ENCODE measurements at places on chromosomes 7 and 10.

DNA sequence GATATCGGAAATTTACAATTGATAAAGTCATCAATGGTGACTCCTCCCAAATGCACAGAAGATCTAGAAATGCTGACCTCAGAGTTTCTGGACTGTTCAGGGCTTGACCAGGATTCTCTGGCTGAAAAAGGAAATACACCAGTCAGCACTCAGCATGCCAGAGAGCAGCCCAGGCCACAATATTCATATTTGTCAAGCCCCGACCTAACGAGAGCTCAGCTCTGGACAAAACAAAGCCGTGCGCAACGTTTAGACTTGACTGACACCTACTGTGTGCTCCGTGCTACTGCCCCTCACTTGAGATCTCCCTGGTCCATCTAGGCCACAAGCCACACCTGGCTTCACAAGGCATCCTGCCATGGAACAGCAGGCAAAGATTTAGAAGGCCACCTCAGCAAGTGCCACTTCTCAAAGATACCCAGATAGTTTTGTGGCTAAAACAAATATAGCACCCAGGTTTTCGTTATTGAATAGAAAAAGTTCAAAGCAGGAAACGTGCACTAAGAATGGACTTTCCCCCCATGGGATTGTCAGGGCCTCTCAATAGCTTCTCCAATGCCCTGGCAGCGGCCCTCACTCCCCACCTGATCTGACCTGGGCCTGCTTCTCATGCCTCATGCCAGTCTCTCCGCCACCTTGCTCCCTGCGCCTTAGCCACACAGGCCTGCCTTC lies 218.3 kb downstream of the FAM107B start:
- no peak for DNase-seq

DNA sequence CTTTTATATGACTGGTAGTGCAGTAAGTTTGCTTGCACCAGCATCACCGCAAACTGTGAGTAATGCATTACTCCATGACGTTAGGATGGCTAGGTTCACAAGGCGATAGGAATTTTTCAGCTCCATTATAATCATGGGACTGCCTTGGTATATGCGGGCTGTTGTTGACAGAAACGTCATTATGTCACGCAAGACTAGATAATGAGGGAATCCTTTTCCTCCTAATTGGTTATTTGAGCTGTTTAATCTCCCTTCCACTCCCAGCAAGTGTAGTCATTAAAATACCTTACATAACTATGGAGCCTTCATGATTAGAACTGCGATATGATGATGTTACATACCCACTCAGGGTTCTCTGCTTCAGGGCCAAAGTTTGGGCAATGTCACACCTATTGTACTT lies 17.3 kb downstream of the KLLN start:
- no peak for DNase-seq

GRCh38 chr7:18689551-18689950 lies 194.0 kb downstream of the HDAC9 start:
- no peak for DNase-seq

GRCh38 chr10:14748441-14748840 lies 26.3 kb downstream of the FAM107B start:
- DNase-seq = no peak

All from NCI-H1436 (cell line).